ENCODE measurements at places on chromosomes 5 and 9.

GRCh38 chr9:36029765-36030528, 6.8 kb upstream of the RECK start:
- DNase-seq = no peak

- no peak for DNase-seq
Measured at GRCh38 chr5:58834242-58835225, 251.7 kb downstream of the RAB3C start.

GRCh38 chr5:139312075-139312474, 18.5 kb downstream of the MATR3 start:
- DNase-seq = no peak

DNA sequence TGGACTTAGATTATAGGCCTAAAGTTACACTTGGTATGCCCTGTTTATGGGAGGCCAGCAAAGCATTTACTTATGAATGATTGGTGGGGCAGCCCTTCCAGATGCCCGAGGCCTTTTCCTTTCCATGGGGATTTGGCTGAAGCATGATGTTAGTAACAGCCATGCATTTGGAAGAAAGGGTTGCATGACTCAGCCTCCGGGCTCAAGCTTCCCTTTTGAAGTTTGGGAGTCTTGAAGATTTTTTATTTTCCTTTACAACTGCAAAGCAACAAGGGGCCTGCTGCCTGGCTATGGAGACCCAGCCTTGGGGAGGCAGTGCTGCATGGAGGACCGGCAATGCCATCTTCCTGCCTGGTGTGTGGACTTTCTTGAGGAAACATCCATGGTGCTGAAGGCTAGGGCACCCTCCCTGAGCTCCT, 244.7 kb downstream of the ICE1 start:
- no peak for DNase-seq

GRCh38 chr5:142176255-142176654, 67.7 kb downstream of the NDFIP1 start:
- DNase-seq = no peak

DNA sequence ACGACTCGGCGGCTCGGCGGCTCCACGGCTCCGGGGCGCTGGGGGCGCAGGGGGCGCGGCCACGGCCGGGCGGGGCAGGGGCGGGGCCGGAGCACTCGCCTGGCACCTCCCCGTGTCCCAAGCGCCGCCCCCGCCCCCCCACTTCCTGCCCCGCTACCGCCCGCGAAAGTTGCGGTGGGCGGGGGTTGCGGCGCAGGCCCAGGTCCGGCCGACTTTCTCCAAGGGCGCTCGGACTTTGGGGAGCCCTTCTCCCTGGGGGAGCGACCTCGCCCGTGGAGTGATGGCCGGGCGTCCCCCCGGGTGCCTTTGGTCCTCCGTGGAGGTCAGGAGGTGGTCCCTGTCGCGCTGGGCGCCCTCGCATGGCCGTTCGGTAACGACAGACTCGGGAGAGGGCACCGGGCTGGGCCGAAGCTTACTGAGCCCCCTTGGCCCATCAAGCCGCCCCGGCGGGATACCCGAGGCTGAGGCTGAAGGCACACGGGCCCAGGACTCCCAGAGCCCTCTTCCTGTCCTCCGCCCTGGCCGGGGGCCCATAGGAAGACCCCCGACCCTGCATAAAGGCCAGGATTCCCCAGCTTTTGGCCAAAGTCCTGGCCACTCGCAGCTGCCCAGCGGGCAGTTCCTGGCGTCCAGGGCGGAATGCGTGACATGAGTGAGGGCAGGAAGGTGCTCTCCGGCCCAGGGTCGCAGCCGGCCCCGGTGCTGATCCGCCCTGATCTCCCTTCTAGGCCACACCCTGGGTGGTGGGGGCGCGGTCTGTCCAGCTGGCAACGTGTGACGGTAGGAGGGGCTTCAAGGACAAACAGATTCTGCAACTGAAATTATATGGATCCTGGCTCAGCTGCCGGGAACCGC, 883 bp upstream of the VAV2 start:
- peak; percentile 72 for DNase-seq

DNA sequence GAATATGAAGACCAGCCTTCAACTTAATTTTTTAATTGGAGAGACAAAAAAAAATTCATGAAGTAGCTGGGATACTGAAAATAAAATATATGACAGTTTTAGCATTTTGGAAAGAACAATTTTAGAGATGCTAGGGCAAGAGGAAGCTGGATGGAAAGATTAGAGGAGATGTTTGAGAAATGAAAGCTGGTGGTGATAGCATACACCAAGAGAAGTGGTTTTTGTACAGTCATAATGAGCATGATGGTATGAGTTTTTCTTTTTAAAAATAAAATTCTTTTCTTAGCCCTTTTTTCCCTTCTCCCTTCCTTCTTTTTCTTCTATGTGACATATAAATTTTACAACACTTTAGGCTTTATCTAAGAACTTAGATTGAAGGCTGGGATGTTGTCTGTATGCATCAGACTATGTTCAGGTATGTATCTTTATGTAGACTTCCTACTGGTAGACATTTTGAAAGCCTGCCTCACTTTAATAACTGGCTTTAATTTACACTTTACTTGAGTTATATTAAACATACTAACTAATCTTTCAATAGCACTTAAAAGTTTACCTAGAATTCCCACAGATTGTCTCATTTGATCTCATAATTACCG, 522.5 kb downstream of the TLE4 start:
- DNase-seq = no peak

- DNase-seq = no peak
Measured at GRCh38 chr5:1251678-1252580, 26.7 kb downstream of the SLC6A18 start.

DNA sequence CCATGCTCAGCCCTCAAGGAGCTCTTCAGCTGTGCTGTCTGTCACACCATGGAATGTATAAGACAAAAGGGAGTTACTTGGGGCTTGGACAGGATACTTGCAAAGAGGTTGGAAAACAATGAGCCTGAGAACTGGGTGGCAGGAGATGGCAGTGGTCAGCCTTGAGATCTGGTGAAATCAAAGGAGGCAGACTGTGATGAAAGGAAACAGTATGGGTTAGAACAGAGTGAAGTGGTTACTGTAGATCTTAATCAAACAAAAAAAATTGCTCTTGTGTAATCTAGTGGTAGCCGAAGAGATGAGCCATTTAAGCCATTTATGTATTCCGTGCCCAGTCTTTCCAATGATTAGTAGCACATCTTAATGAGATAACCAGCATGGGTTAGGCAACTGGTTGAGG, 142.2 kb downstream of the SV2C start:
- DNase-seq = no peak

DNA sequence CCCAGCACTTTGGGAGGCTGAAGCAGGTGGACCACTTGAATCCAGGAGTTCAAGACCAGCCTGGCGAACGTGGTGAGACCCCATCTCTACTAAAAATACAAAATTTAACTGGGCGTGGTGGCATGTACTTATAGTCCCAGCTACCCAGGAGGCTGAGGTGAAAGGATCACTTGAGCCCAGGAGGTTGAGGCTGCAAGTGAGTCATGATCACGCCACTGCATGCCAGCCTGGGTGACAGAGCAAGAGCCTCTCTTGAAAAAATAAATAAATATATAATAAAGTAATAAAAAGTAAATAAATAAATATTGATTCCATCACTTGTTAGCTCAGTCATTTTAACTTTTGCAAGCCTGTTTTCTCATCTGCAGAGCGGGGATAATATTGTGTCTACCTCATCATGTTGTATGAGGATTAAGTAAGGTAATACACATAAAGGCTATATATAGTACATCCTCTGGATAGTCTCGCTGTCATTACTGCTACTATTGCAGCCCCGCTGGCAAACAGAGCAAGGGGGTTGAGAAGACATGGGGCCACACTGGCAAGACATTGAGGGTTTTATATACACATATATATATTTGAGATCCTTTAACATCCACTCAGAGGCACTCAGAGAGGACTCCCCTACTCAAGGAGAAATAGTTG, 210.9 kb downstream of the C9orf152 start:
- DNase-seq = no peak

GRCh38 chr5:146368137-146368536, 29.5 kb downstream of the POU4F3 start:
- no peak for DNase-seq

GRCh38 chr9:36559036-36559695, 13.5 kb upstream of the MELK start:
- no peak for DNase-seq

DNA sequence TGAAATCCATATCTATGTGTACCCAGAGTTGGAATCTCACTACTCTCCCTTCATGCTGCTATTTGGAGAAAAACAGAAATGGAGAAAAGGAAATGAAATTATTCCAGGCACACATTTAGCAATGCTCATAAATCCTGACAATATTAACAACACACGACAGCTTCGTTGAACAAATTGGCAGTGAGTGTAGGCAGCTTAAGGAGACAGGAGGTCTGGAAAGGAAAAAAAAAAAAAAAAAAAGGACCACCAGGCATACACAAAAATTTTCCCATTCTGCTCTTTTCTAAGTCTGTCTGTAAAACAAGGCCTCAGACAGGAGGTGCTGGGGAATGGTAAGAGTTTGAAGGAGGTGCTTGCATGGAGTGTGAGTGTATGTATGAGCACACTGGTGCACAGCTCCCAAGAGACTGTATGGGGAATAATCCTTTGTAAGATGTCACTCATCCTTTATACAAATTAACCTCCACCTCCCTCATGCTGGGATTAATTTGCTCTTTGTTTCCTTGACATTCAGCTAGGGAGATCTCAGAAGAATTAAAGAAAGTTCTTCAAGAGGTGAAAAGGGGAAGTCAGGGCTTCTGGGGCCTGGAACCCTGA, 78.9 kb downstream of the ASTN2 start:
- DNase-seq = no peak

GRCh38 chr5:120614531-120615180, 150.6 kb downstream of the PRR16 start:
- DNase-seq = no peak

- DNase-seq = no peak
Measured at GRCh38 chr5:148833122-148833521, 6.7 kb downstream of the ADRB2 start.

DNA sequence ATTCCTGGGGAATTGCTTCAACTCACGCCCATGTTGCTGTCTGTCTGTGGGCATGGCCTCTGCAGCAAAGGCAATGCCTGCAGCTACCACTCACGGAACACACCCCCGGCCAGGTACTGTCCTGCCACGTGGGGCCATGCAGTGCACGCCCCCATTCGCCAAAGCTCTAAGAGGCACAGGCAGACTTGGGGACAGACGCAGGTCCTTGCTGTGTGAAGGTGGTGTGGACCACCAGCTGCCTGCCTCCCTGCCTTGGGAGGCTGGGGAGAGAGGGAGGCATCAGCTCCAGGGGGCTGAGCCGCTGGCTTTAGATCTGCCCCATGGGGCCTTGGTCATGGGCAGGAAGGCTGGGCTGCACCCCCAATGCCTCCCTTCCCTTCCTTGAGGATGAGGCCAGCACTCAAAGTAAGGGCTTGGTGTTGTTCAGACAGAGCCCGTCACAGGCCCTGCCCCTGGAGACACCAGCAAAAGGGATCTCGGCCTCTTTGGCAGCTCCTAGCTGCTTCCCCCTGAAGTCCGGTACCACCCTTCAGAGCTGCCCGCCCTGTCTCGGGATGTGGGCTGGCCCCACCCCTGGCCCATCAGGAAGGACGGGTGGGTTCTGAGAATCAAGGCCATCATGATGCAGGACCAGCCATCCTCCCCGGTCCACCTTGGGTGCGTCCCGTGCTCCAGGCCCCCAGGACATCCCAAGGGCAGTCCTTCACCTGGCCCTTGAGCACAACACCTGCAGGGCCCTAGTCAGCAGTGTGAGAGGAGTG, 2.3 kb downstream of the GRIN1 start:
- DNase-seq = no peak

DNA sequence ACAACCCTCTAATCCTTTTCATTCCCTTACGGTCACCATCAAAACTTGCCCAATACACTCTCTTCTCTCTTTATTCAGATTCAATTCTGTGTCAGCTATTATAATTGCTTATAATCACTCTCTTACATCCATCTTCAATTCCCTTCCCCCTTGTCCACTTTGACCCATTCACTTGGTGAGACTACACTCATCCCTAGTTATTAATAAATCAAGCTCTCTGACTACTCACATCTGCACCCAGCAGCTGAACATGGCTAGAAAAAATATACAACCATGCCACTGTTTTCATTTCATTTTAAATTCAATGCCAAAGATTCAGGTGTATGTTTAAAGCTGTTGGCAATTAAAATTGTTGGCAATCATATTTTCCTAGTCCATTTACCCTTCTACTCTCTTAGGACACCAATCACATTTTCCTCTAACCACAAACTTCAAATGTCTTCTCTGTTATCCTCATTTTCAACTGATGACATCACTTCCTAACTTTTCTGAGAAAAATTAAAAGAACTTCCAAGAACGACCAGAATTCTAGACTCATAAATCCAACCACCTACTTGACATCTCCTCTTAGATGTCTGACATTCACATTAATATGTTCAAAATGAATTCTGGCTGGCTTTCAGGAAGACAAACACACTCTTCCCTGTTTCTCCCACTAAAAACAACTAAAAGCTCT, 5.5 kb downstream of the C5orf15 start:
- DNase-seq = no peak

GRCh38 chr5:40981420-40981819, 72.1 kb downstream of the C7 start:
- DNase-seq = no peak

GRCh38 chr9:80282766-80283165, 711.0 kb downstream of the TLE4 start:
- no peak for DNase-seq

GRCh38 chr5:153896701-153897100, 142.0 kb downstream of the FAM114A2 start:
- DNase-seq = no peak

DNA sequence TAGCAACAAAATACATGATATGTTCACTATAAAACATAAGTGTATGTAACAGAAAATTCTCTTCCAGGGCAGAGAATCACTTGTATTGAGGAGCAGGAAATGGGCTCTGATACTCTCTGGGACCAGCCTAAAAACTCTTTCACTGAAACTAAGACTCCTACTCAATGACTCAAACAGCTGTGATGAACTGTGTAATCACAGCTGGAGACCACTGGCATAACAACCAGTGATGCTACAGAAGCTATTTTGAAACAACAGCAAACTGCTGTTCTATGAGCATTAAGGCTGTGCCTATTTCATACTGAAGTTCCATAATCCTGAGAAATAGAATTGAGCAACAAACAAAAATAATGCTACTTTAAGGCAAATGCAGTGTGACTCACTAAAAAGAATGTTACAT, 594.0 kb downstream of the HINT1 start:
- DNase-seq = no peak

GRCh38 chr9:101628173-101628572, 33.4 kb upstream of the PPP3R2 start:
- DNase-seq = no peak

All from stimulated activated CD4-positive, alpha-beta T cell treated with anti-CD3 and anti-CD28 coated beads, Interleukin-4, amount 100 ng/mL, for 24 hours (primary cell).